ENCODE measurements at places on chromosomes 1 and 21.

DNA sequence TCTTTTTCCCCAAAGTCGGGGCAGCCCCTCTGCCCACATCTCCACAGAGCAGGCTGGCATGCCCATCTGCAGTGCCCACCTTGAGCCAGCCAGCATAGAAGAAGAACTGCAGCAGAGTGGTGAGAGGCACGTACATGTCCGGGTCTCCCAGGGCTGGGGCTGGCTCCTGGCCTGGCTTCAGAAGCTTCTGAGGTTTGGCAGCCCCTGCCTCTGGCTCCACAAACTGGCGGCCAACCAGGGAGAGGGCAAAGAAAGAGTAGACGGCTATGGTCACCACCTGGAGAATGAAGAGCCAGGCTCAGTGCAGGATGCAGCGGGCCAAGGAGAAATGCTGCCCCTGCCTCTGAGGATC lies 3.0 kb downstream of the BEST4 start:
- no peak for DNase-seq

DNA sequence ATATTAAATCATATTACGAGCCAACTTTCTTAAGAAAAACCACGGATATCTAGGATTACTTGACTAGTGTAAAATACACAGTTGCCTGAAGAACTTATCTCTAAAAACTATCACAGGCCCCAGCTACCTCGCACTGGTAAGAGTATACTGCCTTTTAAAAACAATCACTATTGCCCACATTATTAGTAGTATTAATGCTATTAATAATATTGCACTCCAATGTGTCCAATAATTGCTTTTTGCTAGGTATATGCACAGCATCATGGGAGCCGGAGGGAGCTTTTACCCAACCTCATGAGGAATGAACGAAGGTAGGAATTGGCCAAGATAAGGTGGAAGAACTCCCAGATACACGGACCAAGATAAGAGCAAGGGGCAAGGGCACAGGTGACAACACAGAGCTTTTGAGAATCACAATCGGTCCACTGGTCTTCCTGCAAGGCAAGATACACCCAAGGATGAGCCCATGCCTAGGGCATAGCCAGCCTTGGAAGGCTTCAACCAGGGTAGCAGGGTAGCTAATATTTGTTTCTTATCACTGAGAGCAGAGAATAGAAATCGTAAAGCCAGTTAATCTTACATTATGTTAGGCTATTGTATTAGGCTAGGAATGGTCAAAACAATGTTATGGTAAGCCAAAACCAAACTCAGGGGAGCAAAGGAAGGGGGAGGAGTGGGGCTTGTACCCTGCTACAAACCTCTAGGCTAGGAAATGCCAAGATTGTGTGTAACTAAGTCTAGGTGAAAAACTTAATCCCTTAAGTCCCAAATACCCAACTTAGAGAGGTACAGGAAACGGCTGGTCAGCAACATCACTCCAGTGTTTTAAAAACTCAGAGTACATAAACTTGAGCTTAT lies 9.4 kb downstream of the GLUL start:
- no peak for DNase-seq

- no peak for DNase-seq
Measured at GRCh38 chr1:110890474-110891196, 17.7 kb downstream of the CD53 start.

DNA sequence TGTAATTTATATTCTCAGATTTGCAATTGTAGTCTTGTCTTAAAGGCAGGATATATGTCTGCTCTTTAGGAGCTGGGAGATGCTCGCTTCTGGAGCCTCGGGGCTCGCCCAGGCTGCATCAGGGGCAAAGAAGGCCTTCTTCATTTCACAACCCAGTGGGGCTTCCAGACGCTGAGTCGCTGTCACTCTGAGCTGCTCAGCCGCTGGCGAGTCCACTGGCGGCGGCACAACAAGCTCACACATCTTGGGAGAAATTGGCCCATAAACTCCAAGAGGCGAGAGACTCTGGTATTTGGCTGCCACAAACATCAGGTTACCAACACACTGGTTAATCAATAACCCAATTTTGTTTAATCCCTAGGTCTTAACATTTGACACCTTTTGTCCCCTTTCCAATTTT lies 216.6 kb downstream of the ATG4C start:
- no peak for DNase-seq

DNA sequence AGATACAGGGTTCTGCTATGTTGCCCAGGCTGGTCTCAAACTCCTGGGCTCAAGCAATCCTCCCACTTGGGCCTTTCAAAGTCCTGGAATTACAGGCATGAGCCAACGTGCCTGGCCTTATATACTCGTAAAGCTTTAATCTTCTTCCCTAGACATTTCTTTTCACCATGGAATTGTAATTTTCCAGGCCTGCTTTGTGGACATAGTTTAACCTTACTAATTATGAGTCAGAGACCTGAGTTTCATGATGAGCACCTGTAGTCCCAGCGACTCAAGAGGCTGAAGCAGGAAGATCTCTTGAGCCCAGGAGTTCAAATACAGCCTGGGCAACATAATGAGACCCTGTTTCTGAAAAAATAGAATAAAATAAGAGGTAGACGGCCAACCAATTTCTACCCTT lies 12.3 kb downstream of the PATJ start:
- no peak for DNase-seq

GRCh38 chr1:171999756-172000155 lies 158.5 kb downstream of the DNM3 start:
- no peak for DNase-seq

DNA sequence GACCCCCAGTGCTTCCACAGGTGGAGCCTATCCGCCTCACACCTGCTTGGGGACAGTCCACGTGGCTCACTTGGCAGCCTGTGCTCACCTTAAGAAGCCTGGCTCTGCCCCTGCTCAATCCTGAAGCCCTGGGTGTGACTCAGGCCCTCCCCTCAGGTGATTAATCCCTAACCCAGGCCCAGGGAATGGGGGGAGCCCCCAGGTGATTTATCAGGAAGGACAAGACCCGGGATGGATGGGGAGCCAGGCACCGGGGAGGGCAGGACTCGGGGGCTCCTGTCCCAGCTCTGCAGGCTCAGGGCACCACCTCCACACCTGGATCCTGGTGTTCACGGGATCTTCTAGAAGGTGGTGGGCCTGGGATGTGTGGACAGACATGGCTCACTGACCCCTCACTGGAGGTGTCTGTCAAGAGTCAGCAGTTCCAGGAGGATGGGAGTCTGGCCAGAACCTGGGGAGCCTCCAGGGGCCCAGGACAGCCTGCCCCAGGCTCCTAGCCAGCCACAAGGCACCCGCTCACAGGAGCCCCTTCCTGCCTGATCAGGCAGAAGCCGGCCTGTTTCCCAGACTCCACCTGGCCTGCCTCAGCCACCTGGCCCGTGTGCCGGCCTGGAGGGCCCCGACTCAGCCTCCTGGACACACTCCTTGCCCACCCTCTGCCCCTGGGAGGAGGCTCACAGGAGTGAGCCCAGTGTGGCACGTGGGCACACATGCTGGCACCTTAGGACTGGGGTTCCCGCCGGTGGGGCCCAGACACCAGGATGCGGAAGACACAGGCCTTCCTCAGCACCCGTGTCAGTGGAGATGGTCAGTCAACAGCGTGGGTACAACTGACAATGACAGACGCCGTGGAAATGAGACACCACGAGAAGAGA lies 38.6 kb upstream of the COL6A1 start:
- no peak for DNase-seq

GRCh38 chr1:208496467-208497371 lies 252.5 kb upstream of the PLXNA2 start:
- no peak for DNase-seq

GRCh38 chr1:62951428-62951827 lies 167.5 kb downstream of the ATG4C start:
- no peak for DNase-seq

DNA sequence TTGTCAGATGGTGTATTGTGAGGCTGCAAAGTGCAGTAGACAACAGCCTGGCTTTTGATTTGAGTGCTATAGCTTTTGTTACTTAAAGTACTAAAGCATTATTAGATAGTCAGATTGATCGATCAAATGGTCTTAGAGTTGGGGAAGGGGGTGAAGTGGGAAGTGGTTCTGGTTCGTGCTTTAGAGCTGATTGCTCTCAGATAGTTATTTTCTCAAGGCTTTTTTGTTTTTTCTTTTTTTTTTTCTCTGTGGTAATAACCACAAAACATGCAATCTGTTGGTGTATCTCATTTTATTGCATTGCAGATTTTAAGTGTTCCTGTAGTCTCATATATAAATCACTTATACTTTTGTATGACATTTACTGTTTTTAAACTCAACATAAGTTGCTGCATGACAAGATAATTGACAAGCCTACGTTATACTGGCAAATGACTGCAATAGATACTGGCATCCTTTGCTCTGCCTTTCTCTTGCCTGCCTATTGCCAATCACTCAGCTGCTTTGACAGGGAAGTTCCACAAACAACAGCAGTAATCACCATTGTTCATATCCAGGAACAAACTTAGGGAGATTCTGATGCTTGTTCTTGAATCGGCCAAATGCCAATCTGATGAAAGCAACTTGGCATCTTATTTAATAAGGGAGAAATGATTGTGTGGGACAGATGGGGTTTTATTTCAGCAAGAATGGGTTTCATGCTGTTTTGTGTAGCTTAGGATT lies 125.0 kb upstream of the B3GALT2 start:
- no peak for DNase-seq

DNA sequence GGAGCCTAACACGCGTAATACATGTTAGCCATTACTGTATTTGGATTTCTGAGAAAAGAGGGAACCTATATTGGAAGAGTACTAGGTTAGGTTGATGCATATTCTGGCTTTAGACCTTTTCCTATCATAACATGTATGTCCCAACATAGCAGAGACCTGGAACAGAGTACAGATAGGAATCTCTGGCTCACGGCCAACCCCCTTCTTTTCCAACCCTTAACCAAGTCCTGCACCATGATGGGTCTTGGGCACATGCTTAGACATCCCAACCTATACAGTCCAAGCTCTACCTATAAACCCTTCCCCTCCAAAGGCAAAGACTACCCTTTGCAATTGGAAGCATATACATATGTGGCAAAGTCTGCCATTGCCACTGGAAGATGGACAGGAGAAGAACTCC lies 227.9 kb downstream of the TM2D1 start:
- DNase-seq = no peak

GRCh38 chr1:224617410-224618355 lies 1.6 kb downstream of the CNIH3 start:
- no peak for DNase-seq

DNA sequence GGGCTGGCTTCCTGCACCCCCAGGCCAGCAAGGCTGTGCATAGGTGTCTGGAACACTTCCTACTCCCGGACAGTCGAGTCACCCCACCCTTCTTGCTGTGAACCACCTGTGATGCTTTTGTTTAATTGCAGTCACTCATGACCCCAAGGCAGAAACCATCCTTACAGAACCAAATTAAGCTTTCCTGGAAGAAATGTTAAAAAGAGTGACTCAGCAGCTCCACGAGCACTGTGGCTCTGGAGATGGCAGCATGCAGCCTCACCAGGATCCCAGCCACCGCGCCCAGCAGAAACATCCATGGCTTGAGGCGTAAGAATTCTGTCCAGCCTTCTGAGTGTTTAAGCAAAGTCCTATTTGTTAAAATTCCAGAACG lies 28.8 kb downstream of the SNAP47 start:
- DNase-seq = no peak

DNA sequence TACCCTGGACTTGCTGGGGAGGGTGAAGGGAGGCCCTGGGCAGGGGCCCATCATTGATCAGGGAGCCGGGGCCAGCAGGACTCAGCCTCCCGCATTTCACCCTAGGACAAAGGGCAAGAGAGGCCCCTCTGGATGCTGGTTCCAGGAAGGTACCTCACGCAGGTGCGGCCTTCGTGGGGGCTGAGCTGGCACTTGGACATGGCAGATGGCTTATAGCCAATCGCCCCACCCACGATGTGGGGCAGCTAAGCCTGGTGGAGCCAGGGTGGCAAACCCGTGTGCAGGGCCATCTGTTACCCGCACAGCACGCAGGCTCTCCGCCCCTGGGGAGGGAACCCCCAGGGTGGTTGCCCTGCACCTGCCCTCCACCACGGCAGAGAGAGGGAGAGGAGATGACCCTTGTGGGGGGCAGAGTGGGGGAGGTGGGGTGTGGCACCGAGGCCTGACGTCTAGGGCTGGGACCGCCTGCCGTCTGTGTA lies 2.5 kb downstream of the TFF3 start:
- no peak for DNase-seq

- DNase-seq = no peak
Measured at GRCh38 chr1:236864996-236865817, 70.1 kb downstream of the MTR start.

DNA sequence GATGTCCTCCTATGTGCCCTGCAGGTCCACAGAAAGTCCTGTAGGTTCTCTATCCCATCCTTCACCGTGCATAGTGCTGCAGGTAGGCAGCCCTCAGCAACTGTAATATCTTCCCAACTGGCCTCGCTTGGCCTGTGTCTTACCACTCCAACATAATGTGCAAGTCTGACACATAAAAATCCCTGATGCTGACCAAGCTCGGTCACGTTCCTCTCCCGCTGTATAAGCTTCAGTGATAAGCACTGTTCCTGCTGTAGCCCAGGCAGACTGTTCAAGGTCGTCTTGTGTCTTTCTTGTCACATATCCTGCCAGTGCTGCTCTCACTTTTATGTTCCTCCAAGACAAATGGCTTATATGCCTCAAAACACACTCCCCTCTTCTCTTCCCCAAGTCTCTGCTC lies 19.4 kb upstream of the KCNE1 start:
- DNase-seq = no peak

DNA sequence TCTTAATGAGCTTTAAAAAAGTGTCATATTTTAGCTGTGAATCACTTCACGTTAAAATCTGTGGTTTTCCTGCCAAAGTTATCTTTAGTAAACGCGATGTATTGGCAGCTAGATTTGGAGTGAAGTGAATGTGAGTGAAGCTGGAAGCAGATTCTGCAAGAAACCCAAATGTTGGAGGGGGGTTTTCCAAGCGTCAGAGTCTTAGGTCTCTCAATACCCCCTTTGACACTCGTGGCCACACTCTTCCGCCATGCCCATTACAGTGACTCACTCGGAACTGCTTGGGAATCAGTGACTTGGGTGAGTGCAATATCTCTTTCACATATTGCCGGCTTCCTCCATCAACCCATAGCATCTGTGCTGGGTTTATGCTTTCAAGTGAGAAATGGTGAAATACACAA lies 17.5 kb downstream of the B3GALT5 start:
- no peak for DNase-seq

GRCh38 chr1:57485643-57486042 lies 61.8 kb upstream of the DAB1 start:
- no peak for DNase-seq

DNA sequence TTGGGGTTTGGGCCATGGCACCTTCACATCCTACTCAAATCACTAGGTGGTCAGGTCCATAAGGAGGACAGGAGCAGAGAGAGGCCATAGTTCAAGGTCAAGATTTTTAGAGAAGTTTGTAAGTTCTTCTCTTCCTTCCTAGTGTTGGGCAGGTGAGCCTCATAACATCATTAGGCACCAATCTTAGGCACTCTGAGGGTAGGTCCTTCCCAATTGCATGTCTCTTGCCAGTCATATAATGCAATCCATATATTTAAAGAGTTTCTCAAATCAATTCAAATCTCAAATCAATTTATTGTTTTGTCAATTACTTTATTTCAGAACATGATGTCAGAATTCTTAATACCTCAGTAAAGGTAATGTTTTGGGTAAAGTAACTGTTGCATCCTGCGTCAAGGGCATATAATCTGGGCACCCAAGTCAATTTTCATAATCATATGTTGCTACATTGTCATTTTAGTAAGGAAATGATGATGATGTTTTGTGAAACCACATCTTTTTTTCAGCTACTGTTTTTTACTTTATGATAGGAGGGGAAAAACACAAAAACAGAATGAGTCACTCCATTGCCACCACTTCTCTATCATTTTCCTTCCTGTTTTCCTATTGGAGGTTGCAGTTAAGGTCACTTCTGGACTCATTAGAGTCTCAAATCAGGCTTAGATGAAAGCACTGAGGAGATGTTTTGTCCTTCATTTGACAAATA lies 122.7 kb downstream of the UCHL5 start:
- DNase-seq = no peak

- peak; percentile 58 for DNase-seq
Measured at GRCh38 chr1:44696789-44697345, 22.4 kb downstream of the ARMH1 start.

Measured in activated CD4-positive, alpha-beta memory T cell treated with anti-CD3 and anti-CD28 coated beads, Interleukin-2, amount 10 ng/mL, durations not matched to agents 7 days and 5 days (primary cell).